ENCODE measurements at places on chromosomes 16 and 17. TPM values are rescaled to one million over a fixed set of nuclear protein-coding genes. Genes with fewer than 3 reads are reported as not detected.
A peak's percentile ranks its signal among the peaks of the same experiment; 100 is the strongest.

- no peak for DNase-seq
These were observed 9.5 kb downstream of the ABI3 start for GRCh38 chr17:49219987-49220386.

GRCh38 chr17:68771867-68772515, 170.8 kb upstream of the FAM20A start:
- no peak for DNase-seq

- DNase-seq = peak; percentile 32
These were observed 180.7 kb upstream of the ZFHX3 start for GRCh38 chr16:73228649-73229048.

- DNase-seq = no peak
These were observed 40.0 kb upstream of the ENDOV start for GRCh38 chr17:80374732-80375585.

GRCh38 chr17:43830510-43831140, 2.3 kb downstream of the MPP3 start:
- no peak for DNase-seq

DNA sequence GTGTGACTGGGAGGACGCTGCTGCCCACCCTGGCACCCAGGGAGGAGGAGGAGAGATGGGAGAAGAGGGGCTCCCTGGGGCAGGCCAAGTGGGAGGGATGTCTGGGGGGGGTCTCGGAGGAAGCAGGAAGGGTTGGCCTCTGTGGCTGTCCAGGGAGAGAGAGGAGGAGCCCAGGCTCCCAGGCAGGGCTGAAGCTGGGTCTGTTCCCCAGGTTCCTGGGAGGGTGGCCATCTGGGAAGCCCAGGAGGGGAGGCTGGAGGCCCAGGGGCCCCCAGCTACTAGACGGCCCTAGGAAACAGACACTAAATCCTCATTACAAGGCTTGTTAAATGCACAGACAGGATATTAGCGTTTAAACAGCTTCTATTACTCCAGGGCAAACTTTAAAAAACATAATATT, 139.8 kb downstream of the ENGASE start:
- DNase-seq = no peak

GRCh38 chr16:50737420-50737959, 4.4 kb upstream of the CYLD start:
- no peak for DNase-seq

DNA sequence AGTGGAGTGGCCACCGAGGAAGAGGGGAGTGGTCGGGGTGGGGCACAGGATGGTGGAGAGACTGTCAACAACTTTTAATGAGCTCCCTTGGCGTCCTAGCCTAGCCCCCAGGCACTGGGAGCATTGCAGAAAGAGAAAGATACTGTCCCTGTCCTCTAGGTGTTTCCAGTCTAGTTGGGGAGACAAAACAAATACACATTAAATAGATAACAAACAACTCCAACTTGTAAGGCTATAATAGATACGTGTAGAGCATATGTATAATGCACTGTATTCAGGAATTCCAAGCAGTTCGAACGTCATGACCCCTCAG, 435 bp upstream of the UBE2O start:
- no peak for DNase-seq

KIF18B gene
- 0.06 TPM for total RNA-seq

PLEKHG4 gene
- 0.60 TPM for total RNA-seq

Data from heart left ventricle (tissue), 16 donors.